ENCODE measurements at places on chromosomes 11 and 22.

- no peak for DNase-seq
Measured at GRCh38 chr11:70364745-70365543, 33.4 kb upstream of the CTTN start.

DNA sequence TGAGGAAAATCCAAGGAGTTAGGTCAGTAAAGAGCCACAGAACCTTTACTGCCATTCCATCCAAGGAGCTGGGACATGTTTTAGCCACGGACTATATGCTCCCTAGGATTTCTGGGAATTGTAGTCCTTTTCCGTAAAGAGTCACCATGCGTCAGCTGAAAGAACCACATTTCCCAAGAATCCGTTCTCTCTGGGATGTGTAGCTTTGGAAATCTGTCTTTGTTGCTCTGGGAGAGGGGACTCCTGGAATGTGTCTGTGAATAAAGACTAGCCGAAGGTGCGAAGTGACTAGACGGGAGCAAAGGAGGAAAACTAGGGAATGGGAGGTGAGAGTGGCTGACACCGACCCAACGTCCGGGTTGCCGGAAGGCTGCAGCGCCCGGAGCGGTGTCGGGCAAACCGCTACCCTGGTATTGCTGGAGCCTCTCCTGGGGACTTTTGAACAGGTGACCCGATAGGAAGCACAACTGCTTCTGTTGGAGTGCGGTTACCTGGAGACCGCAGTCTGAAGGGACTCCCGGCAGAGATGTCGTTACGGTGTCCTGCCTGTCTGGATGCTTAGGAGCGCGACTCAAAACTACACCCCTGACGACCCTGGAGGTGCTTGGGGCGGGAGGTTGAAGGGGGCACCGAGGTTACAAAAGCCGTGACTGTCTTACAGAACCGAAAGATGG, at the start of gene IFTAP:
TSS of gene IFTAP (plus strand) at position 187 of the 674 bp plus-strand sequence. CDS start 15,602 bp downstream, outside the sequence.
- DNase-seq, result peak; percentile 88

GRCh38 chr11:60946601-60947264, 5.2 kb downstream of the SLC15A3 start:
- DNase-seq, result no peak

DNA sequence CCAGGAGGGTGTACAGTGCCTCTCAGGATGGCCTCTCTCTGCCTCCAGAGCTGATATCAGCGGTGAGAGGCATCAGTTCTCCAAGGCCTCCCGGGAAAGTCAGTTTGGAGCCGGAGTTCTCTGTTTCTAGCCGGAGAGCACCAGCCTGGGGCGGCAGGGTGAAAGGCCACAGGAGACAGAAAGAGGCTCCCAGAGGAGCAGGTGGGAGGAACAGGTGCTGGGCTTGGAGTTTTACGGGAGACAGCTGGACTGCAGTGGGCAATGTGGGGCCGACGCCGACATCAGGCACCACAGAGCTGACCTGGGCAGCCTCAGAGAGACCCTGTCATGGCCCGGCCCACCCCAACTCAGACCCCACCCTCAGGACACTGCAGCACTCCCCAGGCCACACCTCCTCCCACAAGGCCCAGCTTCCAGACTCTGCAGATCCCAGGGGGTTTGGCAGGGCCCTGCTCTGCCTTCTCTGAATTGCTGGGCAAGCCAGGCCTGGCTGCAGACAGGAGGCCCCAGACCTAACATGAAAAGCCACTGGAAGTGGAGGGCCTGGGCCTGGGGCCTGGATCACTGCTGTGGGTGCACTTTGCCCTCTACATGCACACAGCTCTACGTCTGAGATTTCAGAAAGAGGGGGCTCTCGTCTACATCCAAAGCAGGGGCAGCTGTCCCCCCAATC, 885.6 kb downstream of the BRD1 start:
- DNase-seq, result no peak

DNA sequence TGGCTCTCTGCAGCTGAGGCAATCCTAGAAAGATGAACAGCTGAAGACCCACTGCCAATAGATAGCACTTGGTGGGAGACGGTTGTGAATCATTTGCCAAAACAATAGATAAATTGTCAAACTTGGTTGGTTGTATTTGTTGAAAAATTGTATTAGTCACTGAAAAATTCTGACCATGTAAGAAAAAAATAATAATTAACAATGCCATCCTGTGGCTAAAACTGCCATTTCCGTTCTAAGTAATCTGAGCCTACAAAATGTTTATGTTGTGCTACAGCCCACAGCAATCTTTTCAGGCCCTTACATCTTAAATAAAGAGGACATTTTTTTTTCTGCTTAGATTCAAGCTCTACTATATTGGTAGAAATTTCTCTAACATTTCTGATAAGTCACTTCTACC, 103.2 kb upstream of the ANO3 start:
- no peak for DNase-seq

DNA sequence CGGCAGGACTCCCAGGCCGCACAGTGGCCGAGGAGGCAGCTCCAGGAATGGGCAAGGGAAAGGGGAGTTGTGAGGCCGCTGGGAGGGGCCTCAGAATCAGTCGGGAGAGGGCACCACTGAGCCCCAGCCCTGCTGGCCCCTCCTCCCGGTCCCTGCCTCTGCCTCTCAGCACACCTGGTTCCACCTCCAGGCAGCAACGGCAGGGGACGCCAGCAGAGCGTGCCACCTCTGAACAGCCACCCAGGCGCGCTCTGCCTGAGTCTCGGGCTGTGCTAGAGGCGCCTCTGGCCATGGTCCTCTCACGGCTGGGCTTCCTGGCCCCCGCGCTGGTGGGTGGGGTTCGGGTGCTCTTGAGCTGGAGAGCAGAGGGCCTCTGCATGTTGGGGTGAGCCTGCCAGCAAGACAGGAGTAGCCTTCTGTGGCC, 33.0 kb downstream of the MOB2 start:
- peak; percentile 11 for DNase-seq

DNA sequence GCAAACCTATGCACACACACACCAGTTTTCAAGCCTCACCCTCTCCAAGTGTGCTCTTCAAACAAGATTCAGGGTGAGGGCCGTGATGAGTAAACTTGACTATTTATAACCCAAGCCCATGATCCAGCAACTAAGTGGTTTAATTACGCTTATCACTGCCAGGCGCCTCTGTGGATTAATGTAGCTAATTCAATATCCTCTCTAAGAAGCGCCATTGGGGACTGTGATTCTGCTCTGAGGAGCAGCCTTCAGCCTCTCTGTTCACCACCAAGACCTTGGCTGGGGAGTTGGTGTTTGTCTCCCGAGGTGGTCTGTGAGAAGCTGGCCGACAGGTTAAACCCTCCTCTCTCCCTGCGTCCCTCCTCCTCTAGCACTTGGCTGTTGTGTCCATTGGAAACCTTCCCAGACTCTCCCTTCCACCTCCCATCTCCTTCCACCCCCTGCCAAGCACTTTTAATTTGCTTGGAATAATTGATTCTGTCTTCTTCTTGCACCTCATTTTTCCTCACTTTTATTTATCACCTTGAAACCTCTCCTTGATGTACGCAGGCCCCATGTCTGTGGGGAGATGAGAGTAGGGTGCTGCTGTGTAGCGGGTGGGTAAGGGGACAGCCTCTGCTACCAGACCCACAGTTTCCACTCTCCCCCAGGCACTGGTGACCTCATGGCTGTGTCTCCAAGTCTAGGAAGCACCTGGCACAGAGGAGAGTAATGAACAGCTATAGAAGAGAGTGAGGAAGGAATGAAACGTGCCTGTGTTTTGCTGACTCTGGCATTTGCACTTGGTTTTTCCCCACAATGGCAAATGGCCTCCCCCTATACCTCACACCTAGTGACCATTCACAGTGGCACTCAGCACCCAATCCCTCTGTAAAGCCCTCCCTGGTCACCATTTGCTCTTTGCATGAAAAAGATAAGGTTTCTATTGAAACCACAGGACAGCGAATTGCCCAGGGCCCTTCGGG, 236.6 kb downstream of the GRIK4 start:
- peak; percentile 93 for DNase-seq

DNA sequence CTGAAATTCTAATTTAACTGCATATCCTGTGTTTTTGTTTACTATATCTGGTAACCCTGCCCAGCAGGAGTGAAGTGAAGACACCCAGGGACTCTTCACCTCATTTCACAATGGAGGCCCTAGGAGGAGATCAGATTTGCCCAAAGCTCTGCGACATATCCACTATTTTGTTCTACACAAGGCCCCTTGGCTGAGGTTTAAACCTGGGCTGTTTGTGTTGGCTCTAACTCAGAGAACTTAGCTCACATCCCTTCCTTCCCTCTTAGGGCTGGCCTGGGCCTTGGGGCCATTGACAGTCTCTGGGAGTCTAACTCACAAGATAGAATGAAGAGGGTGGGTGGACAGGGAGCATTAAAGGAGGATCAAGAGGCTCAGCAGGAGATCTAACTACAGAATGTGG, 8.2 kb upstream of the PLA2G3 start:
- no peak for DNase-seq

- no peak for DNase-seq
Measured at GRCh38 chr11:101618709-101619108, 34.9 kb upstream of the TRPC6 start.

GRCh38 chr11:124799348-124800225, 619 bp downstream of the MSANTD2 start:
- DNase-seq, result peak; percentile 31

- no peak for DNase-seq
Measured at GRCh38 chr11:57499983-57500461, 15.5 kb downstream of the SLC43A1 start.

GRCh38 chr11:1731451-1732059, 18.8 kb downstream of the IFITM10 start:
- DNase-seq, result no peak

DNA sequence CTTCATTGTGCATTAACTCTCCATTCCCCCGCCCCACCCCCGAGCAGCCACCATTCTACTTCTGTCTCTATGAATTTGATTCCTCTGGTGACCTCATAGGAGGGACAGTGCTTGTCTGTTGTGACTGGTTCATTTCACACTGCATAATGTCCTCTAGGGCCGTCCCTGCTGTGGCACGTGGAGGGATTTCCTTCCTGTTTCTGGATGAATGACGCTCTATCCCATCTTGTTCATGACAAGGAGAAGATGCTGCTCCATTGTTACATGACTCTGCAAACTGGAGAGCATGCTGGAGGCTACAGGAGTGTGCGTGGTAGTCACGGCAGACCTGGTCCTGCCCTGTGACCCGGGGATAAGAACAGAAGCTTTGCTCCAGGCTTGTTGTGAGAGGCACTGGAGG, 61.3 kb downstream of the RTL6 start:
- no peak for DNase-seq

GRCh38 chr11:61061081-61061826, 41.0 kb upstream of the CD5 start:
- no peak for DNase-seq

- no peak for DNase-seq
Measured at GRCh38 chr11:128943428-128943976, 831 bp upstream of the TP53AIP1 start.

DNA sequence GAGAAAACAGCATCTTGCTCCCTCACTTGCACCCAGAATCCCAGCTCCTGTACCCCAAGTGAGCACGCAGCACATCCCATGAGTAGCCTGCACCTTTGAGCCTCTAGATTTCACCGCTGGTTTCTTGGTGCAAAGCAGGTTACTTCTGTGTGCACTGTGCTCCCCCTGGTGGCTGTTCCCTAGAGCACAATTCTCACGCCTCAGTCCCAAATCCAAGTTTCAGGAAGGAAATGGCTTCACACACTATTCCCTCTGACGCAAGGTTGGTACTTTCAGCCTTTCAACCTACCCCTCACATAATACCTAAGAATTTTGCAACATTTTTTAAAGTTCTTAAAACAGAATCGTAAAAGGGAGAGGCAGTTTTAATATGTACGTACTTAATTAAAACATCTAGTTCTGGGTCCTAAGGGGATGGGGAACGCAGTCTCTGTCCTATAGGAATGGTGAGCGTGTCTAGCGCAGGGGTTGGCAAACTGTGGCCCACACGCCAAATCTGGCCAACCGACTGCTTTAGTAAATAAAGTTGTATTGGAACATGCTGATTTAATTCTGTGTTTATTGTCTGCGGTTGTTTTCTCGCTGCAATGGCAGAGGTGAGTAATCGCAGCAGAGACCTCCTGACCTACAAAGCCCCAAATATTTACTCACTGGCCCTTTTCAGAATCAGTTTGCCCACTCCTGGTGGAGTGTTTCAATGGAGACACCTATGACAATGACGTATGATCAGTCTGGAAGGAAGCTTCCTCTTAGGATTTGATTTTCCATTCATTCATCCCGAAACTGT, 27.5 kb downstream of the DHCR7 start:
- peak; percentile 83 for DNase-seq

DNA sequence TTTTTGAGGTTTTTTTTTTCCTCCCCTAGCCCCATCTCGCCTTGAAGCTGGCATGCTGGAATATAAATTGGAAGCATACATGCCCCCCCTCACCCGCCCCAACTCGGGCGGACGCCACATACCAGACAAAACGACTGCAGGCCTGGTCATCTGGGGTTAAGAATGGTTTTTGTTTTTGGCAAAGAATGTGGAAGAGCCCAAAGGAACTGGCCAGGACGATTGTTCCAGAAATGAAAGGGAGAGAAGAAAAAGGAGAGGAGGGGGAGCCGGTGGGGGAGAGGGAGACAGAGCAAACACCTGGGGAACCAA, 25.0 kb downstream of the MN1 start:
- DNase-seq, result no peak

DNA sequence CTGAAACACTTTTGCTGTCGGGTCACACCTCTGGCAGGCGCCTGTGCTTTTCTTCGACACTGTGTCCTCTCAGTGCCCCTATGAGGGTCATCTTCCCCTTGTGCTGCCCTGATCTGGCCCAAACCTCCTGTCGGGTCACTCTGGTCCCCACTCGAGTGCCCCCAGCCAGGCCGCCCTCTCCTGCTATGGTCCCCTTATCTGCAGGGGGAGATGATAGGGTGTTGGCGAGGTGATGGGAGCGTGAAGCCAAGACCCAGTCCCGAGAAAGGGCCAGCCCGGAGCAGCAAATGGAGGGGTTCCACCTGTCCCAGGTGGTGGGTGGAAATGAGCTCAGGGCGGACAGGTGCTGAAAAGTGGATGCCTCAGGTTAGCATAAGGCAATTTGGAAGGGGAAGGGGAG, 9.7 kb downstream of the NADSYN1 start:
- no peak for DNase-seq

GRCh38 chr11:96203567-96204365, 139.2 kb downstream of the MAML2 start:
- DNase-seq, result no peak

DNA sequence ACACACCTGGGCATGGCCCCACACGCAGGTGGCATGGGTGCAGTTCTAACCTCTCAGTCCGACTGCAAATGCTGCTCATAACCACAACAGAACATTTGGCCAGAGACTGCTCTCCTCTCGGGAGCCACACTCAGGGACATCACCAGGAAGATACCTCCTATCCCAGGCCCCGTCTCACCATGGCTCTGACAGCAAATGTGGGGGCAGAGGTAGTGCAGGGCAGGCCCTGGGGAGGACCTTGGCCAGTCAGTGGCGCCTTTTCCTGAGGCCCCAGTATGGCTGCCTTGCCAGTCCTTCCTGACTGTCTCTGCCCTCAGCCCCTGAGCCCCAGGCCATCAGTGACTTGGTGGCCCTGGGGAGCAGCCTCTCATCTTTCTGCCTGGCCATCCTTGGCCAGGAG, 2.8 kb downstream of the KRTAP5-6 start:
- DNase-seq, result no peak

- no peak for DNase-seq
Measured at GRCh38 chr11:121293288-121293594, 670 bp downstream of the SC5D start.
